Activated naive CD8-positive, alpha-beta T cell treated with anti-CD3 and anti-CD28 coated beads, Interleukin-2, amount 50 U/mL, for 16 hours (primary cell): ENCODE measurements at places on chromosomes 3 and 15.

GRCh38 chr15:100880897-100881242 is 1.2 kb downstream of the ALDH1A3 start:
- no peak for DNase-seq

- DNase-seq = no peak
Observed at GRCh38 chr3:150588027-150588830, 14.9 kb upstream of the SELENOT start.

GRCh38 chr15:96896766-96897165 is 566.3 kb downstream of the NR2F2 start:
- no peak for DNase-seq

DNA sequence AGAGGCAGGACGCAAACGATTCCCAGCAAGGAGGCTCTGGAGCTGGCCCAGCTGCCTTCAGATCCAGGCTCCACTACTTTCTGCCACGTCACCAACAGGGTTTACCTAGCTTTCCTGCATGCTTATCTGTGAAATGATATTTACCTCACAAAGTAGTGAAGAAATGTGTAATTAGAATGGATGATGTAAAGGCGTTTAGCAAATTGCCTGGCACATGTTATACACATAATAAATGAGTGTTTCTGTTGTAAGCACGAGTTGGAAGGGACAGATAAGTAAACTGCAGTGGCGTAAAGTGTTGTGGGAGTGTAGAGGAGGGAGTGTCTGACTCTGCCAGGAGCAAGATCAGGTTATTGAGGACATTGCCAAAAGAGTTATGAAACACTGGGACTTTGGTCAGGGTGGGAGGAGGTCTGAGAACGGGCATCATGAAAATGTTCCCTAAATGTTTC is 3.5 kb upstream of the CHAC1 start:
- no peak for DNase-seq

GRCh38 chr3:115098354-115099073 is 48.6 kb downstream of the ZBTB20 start:
- no peak for DNase-seq

- DNase-seq = no peak
Observed at GRCh38 chr3:187521546-187521945, 148.6 kb downstream of the SST start.

DNA sequence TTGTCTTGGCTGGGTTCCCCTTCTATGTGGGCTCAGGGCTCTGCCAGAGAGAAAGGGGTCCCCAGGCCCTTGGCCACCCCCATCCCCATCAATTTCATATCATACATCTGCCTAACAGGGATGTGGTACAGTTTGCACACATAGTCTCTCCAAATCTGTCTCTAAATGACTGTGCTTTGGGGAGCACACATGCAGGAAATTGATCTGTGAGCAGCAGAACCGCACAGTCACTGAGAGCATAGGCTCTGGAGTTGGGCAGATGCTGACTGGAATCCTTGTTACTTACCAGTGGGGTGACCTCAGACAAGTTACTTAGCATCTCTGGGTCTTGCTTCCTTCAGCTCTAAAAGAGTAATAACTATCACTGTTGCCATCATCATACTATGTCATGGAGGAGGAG is 273.9 kb downstream of the ABHD5 start:
- DNase-seq = no peak

- peak; percentile 68 for DNase-seq
Observed at GRCh38 chr3:137013951-137014688, 56.3 kb downstream of the IL20RB start.

- no peak for DNase-seq
Observed at GRCh38 chr3:61221759-61222362, 29.4 kb downstream of the FHIT start.

DNA sequence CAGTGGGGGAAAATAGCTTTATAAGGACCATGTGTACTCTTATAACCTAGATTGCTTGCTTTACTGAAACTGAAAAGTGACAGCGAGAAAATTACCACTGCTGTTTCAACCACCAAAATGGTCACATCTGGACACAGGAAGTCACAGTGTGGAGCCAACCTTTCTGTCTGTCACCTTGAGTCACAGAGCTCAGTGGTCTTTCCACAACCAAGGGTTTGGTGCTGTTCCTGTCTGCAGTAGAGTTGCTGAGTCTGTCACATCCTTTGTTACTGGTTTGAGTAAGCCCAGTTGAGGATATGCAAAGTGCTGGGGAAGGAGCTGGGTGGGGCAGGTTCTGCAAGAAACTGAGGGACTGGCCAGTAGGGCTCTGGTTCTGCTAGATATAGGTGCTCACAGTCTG is 139.1 kb upstream of the EIF1B start:
- no peak for DNase-seq

DNA sequence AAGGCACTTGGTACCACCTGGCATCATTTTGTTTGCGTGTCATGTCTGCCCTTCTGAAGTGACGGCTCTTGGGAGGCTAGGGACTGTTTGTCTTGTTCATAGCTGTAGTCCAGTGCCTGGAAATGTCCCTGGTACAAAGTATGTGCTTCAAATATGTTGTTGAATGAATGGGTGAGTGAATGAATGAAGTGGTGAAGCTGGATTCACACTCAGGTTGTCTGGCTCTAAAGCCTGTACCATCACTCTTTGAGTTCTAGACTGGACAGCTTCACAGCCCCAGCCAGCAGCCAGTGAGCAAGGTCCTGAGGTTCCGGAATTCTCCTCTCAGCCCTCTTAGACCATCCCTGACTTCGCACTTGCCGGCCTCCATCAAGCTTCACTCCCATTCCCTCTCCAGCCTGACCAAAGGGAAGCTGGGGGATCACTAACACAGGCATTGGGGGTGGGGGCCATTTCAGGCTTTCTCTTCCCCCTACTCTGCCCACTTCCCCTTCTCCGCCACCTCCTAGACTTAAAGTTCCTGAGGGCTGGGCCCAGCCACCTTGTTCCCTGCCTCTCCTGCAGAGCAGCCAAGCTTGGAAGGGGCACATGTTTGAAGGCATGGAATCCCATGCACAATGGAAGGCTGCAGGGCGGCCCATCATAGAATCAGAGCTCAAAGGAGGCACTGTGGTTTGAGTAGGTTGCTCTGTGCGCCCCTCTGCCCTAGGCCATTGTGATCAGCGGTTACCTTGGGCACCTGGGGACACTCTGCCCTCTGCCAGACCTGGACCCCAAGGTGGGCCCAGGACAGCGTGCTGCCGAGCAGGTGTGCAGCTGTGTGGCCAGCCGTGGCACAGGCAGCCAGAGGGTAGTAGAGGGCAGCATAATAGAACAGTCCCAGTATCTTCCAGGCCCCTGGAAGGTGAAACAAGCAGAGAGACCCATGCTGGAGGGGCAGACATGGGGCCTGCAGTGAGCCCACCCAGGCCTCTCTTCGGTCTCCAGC is 7.7 kb downstream of the STRA6 start:
- DNase-seq = no peak

DNA sequence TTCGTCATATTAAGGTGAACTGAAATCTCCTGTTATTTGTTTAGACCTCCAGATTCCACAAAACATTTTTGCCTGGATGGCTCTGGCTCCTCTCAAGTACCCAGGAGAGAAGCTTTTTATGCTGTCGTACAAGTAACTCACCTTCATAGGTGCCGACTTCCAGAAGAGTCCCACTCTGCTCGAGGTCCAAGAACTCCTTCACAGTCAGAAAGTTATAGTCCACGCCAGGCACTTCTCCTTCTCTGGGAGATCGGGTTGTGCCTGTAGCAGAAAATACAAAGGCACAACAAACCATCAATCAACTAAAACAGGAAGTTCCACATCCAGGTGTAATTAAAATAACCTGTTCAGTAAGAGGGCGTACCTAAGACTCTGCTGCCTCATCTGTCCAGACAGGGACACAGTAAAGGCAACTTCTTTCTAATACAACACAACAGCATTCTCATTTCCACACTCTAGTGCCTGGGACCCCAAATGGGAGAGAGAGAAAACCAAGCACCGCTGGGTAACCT is 545.3 kb downstream of the MAGI1 start:
- no peak for DNase-seq

DNA sequence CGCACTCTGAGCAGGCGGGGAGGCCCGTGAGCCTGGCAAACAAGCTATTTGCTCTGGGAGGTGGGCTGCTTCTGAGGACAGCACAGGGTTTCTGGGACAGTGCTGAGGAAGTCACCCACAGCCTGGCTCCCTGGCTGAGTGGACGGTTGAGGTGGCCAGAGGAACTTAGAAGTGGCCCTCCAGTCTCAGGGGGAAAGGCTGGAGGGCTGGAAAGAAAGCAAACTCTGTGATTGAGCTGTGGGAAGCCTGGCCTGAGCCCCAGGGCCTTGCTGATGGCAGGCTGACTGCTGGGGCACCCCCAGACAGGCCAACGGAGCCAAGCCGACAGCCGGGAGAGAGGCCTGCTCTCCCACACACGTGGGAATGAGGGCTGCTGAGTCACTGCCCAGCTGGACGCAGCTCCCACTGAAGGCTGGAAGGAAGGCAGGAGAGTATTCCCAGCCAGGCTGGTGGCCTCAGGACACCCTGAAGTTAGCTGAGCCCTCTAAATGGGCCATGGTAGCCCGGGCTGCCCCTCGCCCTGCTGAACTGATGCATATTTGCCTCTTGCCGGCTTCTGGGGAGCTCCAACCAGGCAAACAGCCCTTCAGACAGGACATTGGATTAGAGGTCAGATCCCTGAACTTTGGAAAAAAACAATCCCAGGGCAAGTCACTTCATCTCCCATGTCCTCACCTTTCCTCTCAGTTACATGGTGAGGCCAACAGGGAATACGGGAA is 98.0 kb upstream of the TLE3 start:
- no peak for DNase-seq

DNA sequence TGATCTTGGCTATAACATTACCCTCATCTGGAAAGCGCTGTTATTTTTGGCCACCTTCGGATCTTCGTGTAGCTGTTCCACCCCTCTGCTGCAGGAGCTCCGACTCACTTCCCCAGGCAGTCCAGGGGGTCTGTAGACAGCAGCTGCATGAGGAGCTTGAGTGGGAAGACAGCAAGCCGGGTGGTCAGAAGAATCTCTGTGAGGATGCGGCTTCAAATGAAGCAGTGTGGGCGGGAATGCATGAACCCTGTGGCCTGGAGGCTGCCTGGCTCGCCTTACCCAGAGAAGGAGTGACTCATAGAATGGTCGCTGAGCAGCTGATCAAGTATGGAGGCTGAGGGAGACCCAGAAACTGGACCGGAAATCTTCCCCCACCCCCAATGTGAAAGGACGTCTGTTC is 45.2 kb upstream of the NR2F2 start:
- no peak for DNase-seq

- DNase-seq = no peak
Observed at GRCh38 chr15:100187677-100188076, 154.1 kb downstream of the ADAMTS17 start.

DNA sequence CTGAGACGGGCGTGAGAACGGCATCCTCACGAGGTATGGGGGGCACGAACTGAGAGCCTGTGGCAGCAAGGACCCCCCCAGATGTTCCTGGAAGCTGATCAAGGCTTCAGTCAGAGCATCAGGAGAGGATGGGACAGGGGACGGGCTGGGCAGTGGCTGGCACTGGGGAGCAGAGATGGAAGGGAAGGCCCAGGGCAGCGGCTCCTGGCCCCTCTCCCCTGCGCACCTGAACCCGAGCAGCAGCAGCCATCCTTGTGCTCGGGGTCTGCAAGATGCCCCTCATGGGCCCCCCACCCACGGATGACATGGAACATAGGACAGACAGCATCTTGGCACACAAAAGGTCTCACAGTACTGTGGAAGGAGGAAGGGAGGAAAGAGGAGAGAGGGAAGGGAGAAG is 51.3 kb downstream of the DHX30 start:
- no peak for DNase-seq

- DNase-seq = no peak
Observed at GRCh38 chr3:171183042-171183441, 156.5 kb upstream of the SLC2A2 start.

DNA sequence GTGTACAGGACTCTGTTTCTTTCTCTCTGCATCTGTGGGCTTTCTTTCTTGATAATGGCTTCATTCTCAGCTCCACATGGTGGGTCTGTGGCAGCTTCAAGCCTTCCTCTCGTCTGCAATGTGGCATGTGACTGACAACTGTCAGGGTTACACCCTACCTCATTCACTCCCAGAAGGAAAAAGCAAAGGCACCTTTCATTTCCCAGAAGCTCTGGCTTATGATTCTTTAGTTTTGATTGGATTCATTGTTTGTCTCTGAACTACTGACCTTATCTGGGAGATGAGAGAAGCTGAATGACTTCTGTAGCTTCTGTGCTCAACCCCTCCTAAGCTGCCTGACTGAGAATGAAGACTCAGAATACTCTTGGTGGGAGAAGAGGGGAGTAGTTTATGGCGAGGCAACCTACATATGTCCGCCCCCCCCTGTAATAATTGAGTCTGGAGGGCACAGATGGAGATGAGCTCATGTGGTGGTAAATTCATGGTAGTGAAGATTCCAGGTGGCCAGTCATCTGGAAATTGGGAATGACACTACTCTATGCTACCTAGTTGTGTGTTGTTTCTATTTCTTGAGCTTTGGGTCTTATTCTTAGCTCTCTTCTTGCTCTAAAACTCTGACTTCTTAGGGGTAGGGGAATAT is 38.4 kb downstream of the KCNAB1 start:
- DNase-seq = no peak

DNA sequence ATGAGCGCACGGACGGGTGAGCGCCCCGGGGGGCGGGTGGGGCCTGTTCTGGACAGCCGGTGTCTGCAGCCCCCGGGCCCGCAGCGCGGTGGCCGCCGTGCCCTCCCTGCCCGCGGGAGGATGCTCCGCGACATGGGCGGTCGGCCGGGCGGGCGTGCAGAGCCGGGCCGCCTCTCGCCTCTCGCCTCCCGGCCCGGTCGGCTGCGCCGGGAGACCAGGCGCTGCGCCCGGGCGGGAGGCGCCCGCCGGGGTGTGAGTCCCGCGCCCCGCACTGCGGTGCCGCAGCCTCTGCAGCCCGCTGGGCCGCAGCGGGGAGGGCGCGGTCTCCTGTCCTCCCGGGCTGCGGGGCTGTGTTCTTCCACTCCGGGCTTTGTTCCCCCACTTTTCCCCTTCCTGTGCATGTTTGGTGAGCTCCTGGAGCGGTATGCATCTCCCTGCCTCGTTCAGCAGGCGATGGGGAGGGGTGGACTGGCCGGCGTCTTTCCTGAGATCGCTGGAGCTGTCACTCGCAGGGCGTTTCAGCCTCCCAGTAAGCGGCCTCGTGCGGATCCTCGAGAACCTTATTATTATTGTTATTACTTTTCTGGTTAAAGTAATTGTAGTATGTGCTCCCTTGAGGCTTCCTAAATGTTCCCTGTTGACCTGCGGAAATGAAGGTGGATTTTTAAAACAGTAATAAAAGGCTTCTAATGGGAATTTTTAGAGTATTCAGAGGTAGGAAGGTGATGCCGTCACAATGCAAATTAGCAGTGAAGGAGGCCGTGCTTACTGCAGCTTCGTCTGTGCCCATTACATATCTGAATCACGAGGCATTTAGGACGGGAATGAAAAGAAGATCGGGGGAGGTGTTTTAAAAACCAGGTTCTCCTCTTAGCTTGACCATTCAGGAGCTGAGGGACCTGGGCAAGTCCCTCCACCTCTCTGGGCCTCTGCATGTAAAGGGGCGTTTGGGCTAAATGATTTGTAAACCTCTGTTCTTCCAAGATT is 593 bp downstream of the TMOD2 start:
- DNase-seq = no peak

- no peak for DNase-seq
Observed at GRCh38 chr3:119346076-119346496, 51.9 kb downstream of the ARHGAP31 start.
